ENCODE measurements at places on chromosomes 12 and 14.

GRCh38 chr14:42947991-42948390 is 1341.3 kb downstream of the LRFN5 start:
- DNase-seq, result no peak

DNA sequence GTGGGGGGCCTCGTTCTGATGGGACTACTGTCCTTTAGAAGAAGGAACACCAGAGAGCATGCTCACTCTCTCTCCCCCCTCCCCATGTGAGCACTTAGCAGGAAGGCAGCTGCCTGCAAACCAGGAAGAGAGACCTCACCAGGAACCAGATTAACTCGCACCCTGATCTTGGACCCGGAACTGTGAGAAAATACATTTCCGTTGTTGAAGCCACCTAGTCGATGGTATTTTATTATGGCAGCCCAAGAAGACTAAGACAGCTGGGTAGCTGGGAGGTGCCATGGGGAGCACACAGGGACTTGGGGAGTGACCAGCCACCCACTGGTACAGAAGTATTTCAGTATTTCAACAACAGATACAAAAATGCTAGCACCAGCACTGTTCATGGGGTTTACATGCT is 59.0 kb downstream of the VCPKMT start:
- no peak for DNase-seq

GRCh38 chr12:130770413-130771028 is 54.4 kb upstream of the RIMBP2 start:
- no peak for DNase-seq

GRCh38 chr14:39666386-39666785 is 234.2 kb upstream of the FBXO33 start:
- DNase-seq, result no peak

GRCh38 chr12:109065154-109065852 is 12.9 kb downstream of the USP30 start:
- DNase-seq, result no peak

DNA sequence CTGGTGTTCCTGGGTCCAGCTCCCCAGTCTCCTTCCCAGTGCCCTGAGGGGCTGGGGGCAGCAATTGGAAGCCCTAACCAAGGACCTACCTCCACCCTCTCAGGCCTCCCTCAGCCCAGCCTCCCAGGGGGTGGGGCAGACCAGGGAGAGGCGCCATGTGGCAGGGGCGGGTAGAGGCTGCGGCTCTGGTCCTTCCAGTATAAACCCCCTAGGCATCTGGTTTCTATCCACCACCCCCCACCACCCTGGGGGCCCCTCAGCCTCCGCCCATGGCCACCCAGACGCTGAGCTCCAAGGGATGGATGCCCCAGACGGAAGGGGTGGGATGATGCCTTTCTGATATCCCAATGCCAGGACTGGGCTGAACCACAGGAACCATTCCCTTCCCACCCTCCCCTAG is 2.8 kb upstream of the SP7 start:
- DNase-seq, result no peak

DNA sequence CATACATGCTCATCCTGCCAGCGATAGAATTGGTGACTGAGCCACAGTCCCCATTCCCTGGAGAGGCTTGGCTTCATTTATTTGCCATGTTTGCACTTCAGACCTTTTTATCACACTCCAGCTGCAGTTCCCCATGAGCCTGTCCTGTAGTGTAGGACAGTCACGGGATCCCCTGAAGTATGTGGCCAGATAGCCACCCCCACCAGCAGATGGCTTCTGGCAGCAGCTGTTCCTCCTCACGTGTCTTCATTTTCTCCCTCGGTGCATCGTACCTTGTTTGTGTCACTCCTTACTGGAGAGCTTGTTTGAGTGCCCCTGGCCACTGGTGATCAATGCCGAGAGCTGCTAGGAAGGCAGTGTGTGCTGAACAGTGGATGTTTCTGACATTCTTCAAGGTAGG is 40.2 kb downstream of the UBE3B start:
- DNase-seq, result no peak
